ENCODE measurements at places on chromosomes 1 and 21. TPM values are rescaled to one million over a fixed set of nuclear protein-coding genes. Genes with fewer than 3 reads are reported as not detected.

DNA sequence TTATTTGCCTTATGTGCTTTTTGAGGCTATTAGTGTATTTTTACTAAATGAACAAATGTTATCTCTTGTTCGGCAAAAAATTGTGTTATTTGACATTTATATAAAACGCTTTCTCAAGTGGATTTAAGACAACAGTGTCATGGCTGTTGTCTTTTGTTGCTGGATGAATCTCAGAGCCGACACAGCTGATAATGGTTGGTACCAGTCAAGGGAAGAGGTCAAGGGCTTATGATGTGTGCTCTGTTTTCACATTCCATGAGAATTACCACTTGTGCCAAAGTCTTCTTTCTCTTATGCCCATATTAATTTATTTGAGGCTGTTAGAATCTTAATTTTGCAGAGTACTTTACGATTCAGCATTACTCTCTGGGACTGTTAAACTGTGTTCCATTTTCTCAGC, 17.9 kb upstream of the CD101 start:
- no peak for DNase-seq

DNA sequence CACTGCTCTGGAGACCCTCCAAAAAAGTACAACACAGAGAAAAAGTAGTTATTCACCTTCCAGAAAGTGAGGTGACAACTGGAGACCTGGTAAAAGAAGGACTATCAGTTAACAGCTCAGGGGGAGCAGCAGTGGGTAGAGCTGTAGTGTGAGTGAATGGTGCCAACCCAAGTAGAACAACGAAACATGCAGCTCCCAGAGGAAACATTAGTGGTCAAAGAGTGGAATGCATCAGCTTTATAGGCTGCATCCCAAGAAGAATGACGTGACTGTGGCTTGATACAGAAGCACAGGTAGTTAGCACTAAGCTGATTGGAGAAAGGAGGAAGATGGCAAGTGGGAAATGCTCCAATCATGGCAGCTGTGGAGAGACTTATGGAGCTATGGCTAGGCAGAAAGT, 275.7 kb upstream of the CAMK1G start:
- peak; percentile 16 for DNase-seq

GRCh38 chr1:202238914-202239313, 45.3 kb downstream of the LGR6 start:
- DNase-seq: no peak

DNA sequence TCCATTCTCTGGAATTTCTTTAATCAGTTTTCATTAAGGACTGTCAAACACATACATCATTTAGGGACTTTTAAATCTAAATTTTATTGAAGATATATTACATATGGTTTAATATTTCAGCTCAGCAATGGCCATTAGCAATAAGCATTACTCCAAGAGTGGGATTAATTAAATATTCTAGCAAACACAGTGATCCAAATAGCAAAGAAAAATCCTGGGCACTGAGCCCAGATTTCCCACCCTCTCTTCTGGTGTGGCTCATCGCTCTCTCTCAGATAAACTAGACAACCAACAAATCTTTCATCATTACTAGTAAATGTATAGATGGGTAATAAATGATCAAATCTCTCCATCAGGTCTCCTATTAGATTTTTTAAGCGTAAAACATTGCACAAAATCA, 53.5 kb upstream of the FOXD3 start:
- DNase-seq: no peak

DNA sequence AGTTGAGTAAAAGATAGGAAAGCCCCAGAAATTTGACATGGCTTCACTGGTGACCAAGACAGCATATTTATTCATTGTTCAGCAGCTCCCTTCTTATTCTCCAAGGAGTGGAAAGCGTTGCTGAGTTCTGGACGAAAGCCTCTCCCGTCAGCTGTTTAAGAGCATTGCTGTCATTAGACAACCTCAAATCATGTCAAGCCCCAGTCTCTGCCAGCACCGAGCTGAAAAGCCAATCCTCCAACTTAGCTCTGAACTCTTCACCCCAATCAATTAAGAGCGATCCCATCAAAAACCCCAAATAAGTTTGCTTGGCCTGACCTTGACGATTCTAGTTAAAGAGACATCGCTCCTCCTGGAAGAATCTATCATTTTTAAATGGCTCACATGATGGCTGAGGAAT, 110.8 kb downstream of the PLPP3 start:
- no peak for DNase-seq

GRCh38 chr1:185646202-185646683, 87.9 kb upstream of the HMCN1 start:
- peak; percentile 100 for DNase-seq

Gene CFAP141
- not detected for total RNA-seq

Gene LCE1E
- total RNA-seq: not detected

Gene OR10Z1
- total RNA-seq: not detected

Gene RABIF
- 11.7 TPM for total RNA-seq

- no peak for DNase-seq
Observed at GRCh38 chr21:31363720-31364119, 19.7 kb upstream of the TIAM1 start.

All from M059J (cell line).